ENCODE measurements at places on chromosomes 2 and 18.

GRCh38 chr2:8251856-8252255, 430.0 kb upstream of the ID2 start:
- no peak for DNase-seq

DNA sequence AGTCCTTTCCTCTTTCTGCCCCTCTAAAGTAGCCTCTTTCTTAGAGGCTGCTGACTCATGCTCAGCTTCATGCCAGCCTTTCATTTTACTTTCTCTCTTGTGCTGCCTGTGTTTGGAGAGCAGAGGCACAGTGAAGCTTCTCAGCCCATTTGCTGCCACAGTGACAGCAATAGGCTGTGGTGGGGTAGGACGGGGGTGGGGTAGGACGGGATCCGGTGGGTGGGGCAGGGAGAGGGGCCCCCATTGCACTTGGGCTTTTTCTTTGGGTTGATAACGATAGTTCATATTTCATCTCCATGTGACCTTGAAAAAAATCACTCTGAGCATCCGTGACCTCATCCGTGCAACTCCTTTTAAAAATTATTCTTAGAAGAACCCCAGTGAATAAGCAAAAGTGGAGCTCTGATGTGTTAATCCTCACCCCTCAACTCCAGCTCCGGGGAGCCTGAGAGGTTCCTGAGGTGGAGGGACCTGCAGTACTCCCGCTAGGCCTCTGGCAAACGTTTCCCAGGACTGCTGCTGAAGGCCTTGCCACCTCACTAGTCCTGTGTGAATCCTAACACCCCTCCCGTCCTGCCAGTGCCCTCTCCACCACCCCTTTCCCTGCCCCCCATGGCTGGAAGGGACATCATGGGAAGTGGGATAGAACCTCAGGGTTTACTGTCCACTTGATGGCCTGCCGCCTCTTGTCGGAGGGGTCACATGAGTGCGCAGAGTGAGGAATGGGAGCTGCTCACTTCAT, 70.8 kb downstream of the INPP4A start:
- no peak for DNase-seq

DNA sequence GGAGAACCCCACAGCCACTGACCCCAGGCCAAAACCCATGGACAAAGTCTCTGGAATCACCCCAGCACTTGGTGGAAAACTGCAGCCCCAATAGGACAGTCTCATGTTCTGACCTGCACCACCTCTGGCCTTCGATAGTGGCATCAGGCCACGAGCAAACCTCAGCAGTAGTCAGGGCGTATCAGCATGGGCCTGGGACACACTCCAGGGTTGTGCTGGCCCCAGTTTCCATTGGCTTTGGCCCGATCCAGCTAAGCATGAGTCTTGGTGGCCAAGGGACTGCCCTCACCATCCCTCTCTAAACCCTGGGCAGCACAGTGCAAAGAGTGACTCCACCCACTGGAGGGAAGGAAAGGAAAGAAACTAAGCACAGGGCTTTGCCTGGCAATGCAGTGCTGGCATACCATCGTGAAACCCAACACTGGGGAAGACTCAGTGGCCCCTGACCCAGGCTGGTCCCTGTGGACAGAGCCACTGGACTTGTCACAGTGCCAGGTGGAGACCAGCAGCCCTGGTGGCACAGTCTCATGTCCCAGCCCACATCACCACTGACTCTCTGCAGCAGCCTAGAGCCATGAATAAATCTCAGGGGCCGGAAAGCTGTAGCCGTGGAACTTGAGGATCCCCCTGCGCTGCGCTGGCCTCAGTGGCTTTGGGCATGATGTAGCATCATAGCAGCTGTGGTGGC, 46.3 kb downstream of the ZNF519 start:
- DNase-seq = no peak

- DNase-seq = no peak
These were observed 91.5 kb upstream of the RNF152 start for GRCh38 chr18:61984349-61984748.

GRCh38 chr18:5393779-5394178, 98.3 kb upstream of the ZBTB14 start:
- no peak for DNase-seq

DNA sequence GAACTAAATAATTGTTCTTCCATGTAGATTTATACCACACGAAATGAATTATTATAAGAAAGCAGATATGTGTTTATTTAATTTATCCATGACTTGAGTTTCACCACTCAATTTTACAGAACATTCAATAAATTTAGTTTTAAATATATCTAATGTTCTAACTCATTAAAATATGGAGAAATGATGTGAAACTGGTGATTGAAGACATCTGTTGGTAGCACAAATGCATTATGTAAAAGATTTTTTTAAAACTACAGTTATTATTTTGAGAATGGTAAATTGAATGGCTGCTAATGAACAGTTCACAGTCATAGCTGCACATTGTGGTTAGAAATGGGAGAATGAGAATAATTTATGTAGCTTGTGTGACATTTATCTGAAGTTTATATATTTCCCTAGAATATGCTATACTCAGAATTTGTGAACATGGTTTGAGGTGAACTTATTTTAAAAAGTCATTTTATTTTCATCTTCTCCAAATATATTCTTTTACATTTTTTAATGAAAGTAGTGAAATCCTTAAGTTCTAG, 203.5 kb downstream of the DPP4 start:
- DNase-seq = no peak

DNA sequence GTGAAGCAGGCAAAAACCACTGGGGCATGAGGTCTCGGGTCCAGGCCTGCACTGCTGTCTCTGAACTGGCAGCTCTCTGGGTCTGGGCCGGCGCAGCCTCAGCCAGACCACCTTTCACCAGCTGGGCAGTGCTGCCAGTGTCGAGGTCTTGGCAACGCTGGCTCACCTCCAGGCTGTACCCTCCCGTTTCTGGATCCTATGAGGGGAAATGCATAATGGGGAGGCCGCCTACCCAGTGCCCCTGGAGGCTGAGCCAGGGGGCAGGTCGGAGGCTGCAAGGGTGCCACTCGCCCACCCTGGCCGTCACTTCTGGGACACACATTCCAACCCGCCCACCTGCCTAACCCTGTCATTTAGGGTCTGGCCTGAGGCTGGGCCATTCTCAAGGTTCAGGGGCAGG, 24.6 kb downstream of the KIF1A start:
- no peak for DNase-seq

DNA sequence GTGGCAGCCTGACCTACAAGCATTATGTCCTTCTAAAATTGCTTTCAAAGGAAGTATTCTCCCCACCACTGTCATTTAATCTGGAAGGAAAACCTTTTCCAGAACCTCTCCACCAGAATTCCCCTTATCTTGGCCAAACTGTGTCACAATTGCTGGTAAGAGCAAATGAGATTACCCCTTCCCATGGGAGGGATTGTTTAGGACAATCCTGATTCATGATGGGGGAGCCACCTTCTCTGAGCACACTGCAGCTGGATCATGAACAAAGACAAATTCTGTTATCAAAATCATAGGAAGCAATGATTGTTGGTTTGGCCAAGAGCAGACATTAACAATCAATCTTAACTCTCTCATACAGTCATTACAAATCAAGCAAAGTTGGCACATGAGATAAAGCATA, 18.1 kb upstream of the ATOH8 start:
- no peak for DNase-seq

GRCh38 chr2:241561832-241562231, 3.3 kb downstream of the BOK start:
- DNase-seq = no peak

- peak; percentile 54 for DNase-seq
These were observed 436 bp upstream of the ITPRIPL1 start for GRCh38 chr2:96324721-96325040.

- no peak for DNase-seq
These were observed 38.3 kb downstream of the SLC40A1 start for GRCh38 chr2:189542145-189542882.

DNA sequence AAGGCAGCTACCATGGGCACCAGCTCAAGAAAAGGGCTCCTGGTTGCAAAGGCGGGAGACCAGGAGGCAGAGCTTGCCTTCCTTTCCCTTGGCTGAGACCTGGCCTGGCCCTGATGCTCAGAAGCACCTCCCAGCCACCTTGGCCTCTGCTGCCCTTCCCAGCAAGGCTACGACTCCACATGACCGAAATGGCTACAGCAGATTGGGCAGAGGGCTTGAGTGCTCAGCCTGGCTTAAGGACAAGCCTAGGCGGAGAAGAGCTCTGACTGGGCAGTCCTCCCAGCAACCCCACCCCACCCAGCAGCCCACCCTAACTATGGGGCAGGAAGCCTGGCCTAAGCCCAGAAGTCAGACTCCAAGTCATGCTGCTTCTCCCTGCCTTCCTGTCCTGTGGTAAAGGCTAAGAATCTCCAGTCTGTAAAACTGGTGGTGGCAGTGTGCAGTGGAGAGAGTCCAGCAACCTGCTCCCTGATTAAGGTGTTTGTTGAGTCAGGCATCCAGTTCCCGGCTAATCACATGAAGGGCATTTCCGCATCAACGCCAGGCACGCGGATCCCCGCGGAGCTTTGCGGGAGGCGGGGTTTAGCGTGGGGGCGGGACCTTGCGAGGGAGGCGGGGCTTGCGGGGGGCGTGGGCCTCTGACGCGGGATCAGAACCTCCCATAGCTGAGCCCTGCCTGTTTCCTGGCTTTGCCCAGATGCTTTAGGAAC, 256.0 kb downstream of the BCL11A start:
- no peak for DNase-seq

- DNase-seq = no peak
These were observed 747.0 kb downstream of the BCL11A start for GRCh38 chr2:59806486-59806885.

All from stimulated activated CD4-positive, alpha-beta T cell treated with anti-CD3 and anti-CD28 coated beads, Interleukin-2, amount 100 ng/mL, for 24 hours (primary cell).